ENCODE measurements at places on chromosomes 1 and 21.

GRCh38 chr1:59601811-59602210, 212.9 kb upstream of the HOOK1 start:
- DNase-seq = no peak

- no peak for DNase-seq
Measured at GRCh38 chr1:152145769-152146168, 13.3 kb downstream of the RPTN start.

GRCh38 chr1:12604114-12604874, 13.7 kb downstream of the DHRS3 start:
- DNase-seq = peak; percentile 26

DNA sequence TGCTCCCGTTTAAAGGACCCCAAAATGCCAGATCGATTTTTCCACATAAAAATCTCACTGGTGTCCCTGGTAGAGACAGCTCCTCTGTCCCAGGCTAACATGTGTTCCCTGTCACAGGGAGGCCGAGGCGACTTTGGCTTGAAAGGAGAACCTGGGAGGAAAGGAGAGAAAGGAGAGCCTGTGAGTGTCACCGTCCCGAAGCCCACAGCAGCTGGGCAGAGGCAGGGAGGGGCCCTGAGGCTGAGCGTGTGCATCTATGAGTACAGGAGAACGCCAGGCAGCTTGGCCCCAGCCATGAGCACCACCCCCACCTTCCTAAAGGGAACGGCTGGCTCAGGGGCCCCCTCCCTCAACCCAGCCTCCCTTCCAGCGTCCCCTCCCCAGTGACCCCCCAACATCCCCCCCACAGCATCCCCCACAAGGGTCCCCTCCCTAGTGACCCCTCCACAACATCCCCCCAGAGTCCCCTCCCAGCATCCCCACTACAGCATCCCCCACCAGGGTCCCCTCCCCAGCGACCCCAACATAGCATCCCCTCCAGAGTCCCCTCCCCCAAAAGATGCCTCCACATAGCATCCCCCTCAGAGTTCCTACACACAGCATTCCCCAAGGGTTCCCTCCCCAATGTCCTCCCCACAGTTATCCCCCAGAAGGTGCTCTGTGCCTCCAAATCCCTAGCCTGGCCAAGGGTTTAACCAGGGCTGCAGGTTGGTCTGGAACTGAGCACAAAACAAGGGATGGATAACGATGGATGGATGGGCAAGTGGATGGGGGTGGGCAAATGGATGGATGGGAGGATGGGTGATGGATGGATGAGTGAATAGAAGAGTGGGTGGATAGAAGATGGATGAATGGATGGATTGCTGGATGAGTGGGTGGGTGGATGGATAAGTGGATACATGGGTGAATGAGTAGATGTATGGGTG, 25.1 kb downstream of the COL6A2 start:
- no peak for DNase-seq

DNA sequence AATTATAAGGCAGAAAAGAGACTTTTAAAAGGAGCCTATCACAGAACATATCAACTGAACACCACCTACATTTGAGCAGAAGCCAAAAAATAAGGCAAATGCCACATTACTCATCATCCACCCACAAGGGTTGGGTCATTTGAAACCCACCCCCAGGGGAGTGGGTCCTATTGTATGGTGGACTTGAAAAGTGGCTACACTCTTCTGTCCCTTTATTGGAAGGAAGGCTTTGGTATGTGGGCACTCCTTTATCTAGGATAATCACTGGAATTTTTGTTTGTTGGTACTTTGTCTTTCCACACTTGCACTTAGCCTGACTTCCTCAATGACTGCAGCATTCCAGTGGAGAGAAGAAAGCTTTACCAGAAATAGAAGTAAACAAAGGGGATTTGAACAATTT, 157.2 kb upstream of the COL11A1 start:
- DNase-seq = no peak

DNA sequence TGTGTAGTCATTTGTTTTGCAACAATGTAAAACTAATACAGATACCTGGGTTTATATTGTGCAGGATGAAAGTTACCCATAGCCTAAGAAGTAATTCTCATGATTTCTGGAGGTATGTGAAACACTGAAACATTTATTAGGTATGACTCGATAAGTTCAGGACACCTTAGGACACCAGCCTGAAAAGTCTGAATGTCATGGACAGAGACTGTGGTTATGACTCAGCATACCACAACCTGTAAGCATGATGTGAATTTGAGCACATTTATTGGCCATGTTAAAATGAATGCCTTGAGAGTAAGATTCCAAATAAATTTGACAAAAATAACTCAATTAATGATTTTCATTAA, 1471.7 kb upstream of the B3GALT2 start:
- DNase-seq = no peak

GRCh38 chr21:36691555-36692041, 7.3 kb upstream of the SIM2 start:
- DNase-seq = no peak

DNA sequence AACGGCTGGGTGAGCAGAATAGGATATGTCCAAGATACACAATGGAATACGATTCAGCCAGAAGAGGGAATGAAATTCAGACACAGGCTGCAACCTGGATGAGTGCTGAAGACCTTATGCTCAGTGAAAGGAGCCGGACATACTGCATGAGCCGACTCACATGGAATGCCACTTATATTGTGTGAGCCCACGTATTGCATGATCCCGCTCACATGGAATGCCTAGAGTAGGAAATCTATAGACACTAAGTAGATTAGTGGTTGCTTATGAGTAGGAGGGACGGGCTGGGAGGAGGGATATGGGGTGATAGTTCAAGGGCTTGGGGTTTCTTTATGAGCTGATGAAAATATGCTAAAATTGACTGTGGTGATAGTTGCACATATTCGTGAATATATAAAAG, 26.8 kb downstream of the TMPRSS2 start:
- no peak for DNase-seq

DNA sequence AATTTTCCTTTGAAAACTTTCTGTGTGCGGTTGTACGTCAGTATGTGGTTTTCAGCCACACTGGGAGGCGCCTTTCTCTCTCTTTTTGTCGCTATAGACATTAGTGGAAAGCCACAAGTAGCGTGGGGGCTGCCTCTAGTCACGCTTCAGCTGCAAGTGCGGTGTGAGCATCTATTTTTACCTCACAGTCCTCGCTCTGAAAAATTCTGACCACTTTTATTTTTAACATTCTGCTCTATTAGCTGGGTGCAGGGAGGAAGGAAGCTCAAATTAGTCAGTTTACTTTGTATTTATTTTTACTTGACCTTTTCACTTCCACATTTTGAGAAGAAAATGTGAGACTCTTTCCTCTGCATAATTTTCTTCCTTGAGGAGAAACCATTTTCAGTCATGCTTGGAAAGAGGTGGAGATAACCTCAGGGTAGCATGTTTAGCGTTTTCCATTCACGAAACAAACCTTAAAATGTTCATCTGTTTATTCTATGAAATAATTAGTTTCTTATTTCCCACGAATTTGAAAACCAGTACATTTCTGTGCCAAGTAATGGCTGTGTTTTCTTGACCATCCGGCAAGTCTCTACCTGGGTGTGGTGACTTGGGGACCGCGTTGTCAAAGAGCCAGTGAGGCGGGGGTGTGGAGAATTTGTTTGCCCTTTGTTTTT, 35.6 kb downstream of the ADARB1 start:
- no peak for DNase-seq

DNA sequence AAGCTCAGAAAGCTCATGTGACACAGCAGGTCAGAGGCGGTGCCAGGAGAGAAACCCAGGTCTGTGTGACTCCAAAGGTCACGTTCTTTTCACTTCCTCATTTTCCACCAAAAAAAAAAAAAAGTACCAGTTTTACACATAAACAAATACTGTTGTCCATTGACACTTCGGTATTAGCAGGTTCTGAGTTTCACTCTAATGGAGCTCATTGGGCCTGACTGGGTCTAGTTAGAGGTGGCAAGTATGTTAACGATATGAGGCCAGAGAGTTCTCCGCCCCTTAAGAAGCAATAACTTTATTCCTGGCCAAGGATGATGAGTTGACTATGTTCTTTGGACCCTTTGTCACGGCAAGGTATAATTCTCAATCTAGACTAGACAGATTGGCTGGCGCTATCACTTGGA, 30.0 kb upstream of the SDE2 start:
- DNase-seq = no peak

GRCh38 chr1:9150582-9151327, 21.9 kb upstream of the GPR157 start:
- no peak for DNase-seq

GRCh38 chr1:160774886-160775719, 20.9 kb upstream of the LY9 start:
- no peak for DNase-seq

GRCh38 chr1:67347688-67348472, 40.2 kb downstream of the IL12RB2 start:
- DNase-seq = no peak

DNA sequence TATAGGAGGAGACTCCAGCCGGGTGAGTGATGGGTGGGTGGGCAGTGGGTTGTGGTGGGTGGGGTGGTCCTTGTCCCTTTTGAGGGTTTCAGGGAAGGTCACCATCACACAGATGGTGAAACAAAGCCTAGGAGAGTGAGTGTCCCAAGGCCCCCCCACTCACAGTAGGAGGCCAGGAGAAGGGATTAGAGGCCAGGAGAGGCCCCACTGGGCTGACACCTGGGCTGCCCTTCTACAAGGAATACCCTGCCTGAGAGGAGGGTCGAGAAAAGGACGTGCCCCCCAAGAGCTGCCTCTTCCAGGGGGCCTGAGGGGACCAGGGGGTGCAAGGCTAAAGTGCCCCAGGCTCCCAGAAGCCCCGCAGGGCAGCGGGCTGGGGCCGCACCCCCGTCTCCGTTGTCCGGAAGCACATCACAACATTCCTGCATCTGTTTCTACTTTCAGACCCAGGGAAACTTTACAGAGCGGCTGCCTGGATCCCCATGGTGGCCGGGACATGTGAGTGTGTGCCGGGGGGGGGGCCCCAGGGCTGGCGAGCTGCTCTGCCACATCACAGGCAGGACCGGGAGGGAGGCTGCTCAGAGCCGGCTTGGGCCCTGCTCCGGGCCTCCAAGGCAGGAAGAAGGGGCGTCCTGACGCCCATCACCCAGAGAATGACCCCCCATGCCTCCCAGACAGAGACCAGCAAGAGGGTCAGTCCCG, 68.2 kb downstream of the ARHGEF16 start:
- DNase-seq = no peak

DNA sequence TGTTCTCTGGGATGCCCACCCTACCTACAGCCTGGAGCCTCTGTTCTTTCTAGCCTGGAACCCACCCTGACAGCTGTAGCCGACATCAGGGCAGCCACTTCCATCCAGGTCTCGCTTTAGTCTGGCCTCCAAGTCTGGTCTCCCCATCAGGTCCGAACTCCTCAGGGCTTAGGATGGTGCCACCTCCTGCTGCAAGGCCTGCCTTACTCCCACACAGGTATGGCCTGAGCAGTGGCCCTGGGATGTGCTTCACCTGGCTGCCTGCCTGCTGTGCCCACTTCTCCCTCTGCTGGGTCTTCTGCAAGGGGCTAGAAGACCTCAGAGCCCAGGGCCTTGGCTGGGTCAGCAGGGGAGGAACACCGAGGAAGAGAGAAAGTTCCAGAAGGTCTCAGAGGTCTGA, 35.7 kb upstream of the MAGOH start:
- no peak for DNase-seq

- DNase-seq = no peak
Measured at GRCh38 chr1:234942879-234943506, 185.6 kb downstream of the TOMM20 start.

GRCh38 chr1:77906019-77906545, 17.7 kb downstream of the NEXN start:
- DNase-seq = no peak

- no peak for DNase-seq
Measured at GRCh38 chr1:225449774-225450173, 21.9 kb upstream of the LBR start.

- DNase-seq = no peak
Measured at GRCh38 chr1:236089046-236089773, 24.3 kb upstream of the NID1 start.

DNA sequence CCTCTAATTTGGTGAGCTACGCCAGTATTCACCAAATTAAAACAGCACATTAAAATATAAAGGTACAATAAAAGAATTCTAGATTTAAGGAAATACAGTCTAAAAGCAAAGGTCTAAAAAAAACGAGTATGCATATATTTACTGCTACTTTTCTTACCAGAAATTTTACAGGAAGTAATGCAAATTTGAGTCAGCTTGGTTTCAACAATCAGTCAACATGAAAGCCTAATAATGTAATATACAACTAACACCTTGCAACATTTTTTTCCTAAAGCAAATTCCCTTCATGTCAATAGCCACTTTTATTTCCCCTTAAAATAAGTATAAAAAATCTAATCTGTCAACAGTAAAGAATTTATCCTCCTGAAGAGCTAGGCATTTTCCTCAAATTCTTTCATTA, 11.9 kb downstream of the PTP4A2 start:
- no peak for DNase-seq

GRCh38 chr21:46622226-46622625, 13.2 kb upstream of the PRMT2 start:
- no peak for DNase-seq

DNA sequence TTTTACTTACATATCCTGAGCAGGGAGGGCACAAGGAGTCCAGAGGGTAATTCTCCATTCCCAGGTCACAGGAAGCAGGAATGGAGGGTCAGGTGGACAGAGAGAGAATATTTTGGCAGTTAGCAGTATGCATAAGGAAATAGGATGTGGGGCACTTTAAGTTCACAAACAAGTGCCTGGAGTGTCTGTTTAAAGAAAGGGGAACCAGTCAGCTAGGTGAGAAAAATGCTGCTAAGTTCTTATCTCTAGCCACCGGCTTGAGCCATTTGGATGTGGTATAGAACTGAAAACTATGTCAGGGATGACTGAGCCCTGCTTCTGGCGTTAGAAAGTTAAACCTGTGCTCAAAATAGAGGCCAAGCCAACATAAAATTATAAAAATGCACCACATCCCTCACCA, 739.7 kb upstream of the NCAM2 start:
- no peak for DNase-seq

DNA sequence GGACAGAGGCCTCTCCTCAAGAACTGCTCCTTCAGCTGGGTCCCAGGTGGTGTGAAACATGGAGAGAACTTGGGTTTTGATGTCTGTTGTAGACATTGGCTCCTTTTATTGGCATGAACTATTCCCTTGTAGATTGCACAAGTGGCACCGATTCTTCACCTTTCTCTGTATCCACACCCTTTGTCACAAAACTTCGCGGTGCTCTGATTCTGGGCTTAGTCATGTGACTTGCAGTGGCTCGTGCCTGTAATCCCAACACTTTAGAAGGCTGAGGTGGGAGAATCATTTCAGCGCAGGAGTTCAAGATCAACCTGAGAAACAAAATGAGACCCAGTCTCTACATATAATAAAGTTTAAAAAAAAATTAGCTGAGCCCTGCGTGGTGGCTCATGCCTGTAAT, 42.5 kb upstream of the EYA3 start:
- DNase-seq = no peak
